ENCODE measurements at places on chromosomes 6 and 20.

GRCh38 chr20:55761100-55761499 lies 244.2 kb downstream of the CBLN4 start:
- no peak for DNase-seq

GRCh38 chr6:145491126-145491525 lies 244.2 kb downstream of the EPM2A start:
- DNase-seq: no peak

DNA sequence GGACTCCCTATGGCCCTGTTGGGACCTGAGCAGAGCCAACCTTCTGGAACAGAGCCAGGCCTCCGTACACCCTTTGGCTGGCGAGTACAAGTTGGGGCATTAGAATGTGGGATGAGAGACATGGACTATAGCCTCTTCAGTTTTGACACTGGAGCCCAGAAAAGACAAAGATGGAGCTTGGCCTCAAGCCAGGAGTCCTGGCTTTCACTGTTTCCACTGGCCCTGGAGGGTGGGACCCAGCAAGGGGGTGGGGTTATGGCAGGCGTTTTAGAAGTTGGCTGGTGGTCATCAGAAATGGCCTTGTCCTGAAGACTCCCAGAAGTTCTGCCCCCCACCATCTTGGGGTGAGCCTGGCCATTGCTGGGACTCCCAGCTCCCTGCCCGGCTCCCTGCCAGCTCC lies 21.8 kb downstream of the ITPR3 start:
- no peak for DNase-seq

- no peak for DNase-seq
Observed at GRCh38 chr20:62368392-62368975, 1.4 kb upstream of the LAMA5 start.

GRCh38 chr20:16004108-16004854 lies 569.0 kb downstream of the KIF16B start:
- no peak for DNase-seq

DNA sequence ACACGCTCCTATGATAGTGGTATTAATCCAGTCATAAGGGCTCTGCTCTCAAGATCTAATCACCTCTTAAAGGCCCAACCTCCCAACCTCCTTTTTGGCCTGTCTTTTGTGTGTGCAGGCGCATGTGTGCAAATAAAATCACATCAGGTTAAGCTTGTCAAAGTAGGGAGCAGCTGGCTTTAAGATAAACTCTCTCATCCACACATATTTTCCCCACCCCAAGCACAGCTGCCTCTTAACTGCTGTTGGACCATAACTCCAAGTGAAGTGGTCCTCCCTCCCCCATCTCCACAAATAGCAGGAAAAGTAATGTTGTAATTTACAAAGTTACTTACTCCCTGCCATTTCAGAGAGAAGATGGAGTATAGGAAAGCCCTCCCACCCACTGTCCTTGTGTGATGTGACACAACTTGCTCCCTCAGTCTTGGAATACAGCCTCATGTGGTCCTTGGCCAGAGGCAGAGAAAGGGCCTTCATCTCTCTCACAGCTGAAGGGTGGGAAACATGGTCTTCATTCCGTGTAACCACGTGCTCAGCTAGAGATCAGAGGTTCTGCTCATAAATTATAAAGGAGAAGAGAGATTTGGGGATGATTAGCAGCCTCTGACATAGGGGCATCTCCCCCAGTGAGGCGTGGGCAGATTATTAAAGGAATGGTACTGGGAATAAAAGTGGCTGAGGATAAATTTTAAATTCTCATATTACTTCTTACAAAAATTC lies 74.8 kb upstream of the TPD52L1 start:
- no peak for DNase-seq

- peak; percentile 56 for DNase-seq
Observed at GRCh38 chr20:59578436-59579403, 25.6 kb upstream of the PHACTR3 start.

GRCh38 chr6:1538810-1539478 lies 70.8 kb upstream of the FOXC1 start:
- DNase-seq: no peak

DNA sequence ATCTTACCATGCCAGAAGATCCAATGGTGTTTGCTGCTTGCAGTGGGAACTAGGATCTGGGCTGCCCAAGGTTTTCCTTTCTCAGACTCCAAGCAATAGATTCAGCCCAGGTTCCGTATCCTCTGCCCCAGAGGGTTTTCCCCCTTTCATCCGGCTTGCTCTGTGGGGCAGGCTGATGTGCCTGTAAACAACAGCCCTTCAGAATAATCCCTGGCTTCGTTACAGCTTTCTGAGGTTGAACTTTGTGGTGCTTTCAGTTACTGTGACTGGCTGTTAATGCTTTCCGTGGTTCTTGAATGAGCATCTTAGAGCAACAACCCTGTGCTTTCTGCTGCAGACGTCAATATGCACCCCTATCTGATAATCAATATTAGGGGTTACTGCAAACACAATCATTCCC lies 400.4 kb downstream of the BTBD3 start:
- DNase-seq: no peak

All from cardiac septum (tissue), 1 donor.